ENCODE measurements at places on chromosomes 12 and 14.

- no peak for DNase-seq
Observed at GRCh38 chr12:109125791-109126190, 9.4 kb downstream of the ACACB start.

- no peak for DNase-seq
Observed at GRCh38 chr12:116502989-116503496, 56.1 kb upstream of the MAP1LC3B2 start.

- DNase-seq: peak; percentile 83
Observed at GRCh38 chr12:93785249-93786010, 108.3 kb downstream of the CRADD start.

DNA sequence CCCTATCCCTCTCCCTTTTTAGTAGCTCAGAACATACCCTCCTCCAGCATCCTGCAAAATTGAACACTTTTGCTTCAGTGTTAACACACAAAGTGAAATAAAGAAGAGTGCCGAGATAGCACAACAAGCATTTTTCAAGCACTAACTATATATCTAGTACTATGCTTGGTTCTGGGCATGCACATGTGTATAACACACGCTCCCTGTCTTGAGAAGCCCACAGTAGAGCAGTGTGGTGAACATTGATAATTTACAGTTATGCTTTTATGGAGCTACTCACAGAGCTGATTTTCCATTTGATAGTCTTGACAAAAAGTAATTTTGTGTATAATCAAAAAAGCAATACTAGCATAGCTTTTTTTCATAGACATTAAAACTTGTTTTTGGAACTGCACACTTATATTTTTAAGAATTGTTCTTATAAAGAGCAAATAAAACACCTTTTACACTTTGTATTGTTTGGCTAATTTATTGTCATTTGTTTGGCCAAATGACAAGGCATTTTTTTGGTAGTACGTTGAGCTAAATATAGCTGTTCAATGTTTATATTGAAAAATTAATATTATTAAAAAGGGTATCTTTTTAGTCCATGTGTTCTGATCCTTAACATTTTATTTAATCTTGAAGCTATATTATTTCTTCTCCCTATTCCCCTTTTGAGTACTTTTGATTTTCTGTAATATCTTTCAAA lies 39.7 kb downstream of the LEMD3 start:
- DNase-seq: no peak

- no peak for DNase-seq
Observed at GRCh38 chr12:38653650-38654049, 251.7 kb downstream of the CPNE8 start.

DNA sequence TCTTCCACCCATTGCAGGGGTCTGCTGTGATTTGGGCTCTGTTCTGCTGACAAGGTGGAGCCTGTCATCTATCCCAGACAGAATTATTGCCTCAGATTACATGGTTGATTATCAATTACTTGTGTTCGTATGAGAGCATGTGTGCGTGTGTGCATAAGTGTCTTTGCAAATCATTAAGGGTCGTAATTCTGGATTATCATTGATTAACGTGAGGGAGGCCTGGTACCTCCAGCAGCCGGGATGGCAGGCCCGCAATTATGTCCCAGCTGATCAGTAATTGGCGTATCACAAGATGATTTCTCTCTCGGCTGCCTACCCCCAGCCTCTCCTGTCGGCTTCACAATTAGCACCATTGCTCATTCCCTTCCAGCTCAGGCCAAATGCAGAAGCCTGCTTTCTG lies 29.6 kb upstream of the IRF2BPL start:
- no peak for DNase-seq

GRCh38 chr12:48279601-48280000 lies 71.1 kb downstream of the ZNF641 start:
- peak; percentile 33 for DNase-seq

DNA sequence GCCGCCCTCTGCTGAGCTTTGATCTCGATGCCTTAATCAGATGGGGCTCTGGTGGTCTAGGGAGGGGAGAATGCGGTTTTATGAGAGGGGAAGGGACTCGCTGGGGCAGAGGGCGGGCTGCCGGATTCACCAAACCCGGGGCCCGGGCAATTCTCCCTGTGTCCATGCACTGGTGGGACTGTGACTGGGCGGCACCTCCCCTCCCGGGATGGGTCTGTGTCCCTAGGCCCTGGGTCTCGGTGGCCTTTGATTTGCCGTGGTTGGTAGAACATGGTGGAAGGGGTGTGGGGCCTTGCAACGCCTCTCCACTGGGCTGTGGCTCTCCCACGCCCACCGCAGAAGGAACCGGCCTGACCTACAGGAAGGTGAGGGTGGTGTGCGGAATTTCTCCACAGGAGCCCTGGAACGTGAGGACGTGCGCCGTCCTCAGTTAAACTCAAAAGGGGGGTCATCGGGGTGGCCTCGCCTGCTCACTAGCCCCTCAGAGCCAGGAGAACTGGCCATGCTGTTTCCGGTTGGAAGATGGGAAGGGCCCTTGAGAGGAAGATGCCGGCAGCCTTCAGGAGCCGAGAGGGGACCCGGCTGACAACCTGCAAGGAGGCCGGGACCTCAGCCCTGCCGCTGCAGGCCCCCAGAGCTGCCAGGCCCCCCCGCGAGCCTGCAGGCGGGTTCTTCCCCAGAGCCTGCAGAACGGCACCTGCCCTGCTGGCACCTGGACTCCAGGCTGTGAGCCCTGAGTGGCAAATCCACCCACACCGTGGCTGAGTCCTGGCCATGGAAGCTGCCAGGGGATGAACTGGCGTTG lies 43.6 kb downstream of the NOC4L start:
- DNase-seq: no peak

- no peak for DNase-seq
Observed at GRCh38 chr14:74594029-74594428, 18.0 kb downstream of the LTBP2 start.

- DNase-seq: peak; percentile 54
Observed at GRCh38 chr14:69540654-69541335, 33.9 kb downstream of the CCDC177 start.

DNA sequence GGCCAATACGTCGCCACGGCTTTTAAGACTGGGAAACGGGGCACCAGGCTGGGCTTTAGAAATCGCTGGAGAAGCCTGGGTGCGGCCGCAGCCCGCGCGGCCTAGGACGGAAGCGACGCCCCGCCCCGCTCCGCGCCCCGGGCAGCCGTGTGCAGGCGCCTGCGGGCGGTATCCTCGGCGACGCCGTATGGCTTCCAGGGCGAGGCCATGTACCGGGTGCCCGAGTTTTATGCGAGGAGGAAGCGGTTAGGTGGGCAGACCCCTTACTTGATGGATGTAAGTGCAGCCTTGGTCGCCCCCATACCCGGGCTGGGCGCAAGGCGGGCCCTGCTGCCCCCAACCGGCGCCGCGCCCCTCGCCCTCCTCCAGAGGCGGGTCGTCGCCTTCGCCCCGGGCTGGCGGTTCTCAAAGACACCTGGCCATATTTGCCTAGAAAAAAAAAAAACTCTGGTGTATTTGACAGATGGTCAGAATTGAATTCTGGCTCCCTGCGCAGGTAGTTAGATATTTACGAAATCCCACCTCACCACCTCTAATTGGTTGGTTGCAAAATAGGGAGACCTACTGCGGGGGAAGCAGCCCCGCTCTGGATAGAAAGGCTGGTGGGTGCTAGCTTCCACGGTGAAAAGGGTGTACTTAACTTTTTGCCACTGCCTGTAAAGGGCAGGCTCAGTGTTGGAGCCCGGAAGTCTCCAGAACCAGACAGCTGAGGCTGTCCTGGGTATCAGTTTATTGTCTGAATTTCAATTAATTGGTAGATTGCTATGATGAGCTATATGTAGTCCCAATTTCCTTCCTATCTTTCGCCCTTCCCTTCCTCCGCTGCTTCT lies at the start of gene PPP1R36:
TSS of gene PPP1R36 (plus strand) at position 171 of the 830 bp plus-strand sequence. CDS start at position 208, 37 bp downstream.
- no peak for DNase-seq

DNA sequence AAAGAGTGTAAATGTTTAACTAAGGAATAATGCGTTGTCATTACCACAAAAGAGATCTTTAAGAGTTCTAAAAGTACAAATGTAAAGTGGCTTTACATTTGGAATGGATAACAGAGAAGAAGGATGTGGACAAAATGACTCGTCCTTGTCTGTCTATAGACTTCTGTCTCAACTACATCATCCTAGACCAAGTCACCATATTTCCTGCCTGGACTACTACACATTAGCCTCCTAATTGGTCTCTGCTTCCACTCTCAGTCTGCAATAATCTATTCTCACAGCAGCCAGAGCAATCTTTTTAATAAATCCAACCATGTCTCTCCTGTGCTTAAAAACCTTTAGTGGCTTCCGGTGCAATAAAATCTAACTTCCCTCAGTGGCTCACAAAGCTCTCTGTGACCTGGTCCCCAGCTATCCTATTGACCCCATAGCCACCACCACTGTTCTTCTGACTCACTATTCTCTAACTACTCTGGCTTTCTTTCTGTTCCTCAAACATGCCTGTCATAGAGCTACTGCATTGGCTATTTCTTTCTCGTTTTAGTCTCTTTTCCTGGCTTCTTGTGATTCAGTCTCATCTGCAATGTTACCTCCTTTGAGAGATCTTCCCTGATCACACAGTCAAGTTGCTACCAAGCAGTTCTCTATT lies 91.1 kb downstream of the MYF5 start:
- no peak for DNase-seq

- DNase-seq: no peak
Observed at GRCh38 chr14:77158175-77158881, 16.7 kb upstream of the ZDHHC22 start.

GRCh38 chr14:92470811-92471210 lies 42.8 kb upstream of the RIN3 start:
- DNase-seq: no peak

- no peak for DNase-seq
Observed at GRCh38 chr12:73863546-73863945, 674.1 kb upstream of the ATXN7L3B start.

- DNase-seq: no peak
Observed at GRCh38 chr12:5960783-5961182, 15.7 kb upstream of the ANO2 start.

DNA sequence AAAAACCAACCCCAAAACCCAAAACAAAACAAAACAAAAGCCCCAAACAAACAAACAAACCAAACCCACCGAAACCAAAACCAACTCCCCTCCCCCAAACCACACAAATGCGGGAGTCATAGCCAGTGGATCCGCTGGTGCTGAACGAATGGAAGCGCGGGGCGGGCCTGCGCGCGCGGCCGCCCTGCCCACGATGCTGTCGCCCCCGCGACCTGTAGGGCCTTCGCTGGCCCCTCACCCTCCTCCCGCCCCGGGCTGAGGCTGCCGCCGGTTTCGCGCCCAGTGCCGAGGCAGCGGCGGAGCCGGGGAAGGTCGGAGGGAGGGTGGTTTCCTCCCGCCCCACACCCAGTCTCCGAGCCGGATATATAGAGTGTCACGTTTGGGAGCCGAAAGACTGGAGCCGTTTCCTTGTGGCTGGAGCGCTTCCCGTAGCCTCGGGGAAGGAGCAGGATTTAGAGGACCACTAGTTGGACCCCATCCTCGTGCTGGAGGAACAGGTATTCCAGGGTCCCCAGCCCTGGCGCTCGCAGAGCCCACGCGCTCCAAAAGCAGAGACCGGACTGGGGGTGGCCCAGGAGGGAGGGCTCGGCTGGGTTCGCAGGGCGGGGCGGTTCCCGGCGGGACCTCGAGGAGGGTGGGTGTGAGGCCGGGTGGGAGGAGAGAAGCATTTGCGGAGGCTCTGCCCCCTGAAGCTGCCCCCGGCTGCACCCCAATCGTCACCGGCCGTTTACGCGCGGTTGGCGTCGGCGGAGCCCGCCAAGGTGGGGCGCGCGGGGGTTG lies at the start of gene FAR2:
TSS of gene FAR2 (plus strand) at position 368 of the 780 bp plus-strand sequence. CDS start 121,172 bp downstream, outside the sequence.
- peak; percentile 57 for DNase-seq

GRCh38 chr14:60658211-60658690 lies 9.0 kb upstream of the SIX1 start:
- DNase-seq: no peak

GRCh38 chr12:108616941-108617858 lies 16.5 kb downstream of the SELPLG start:
- DNase-seq: peak; percentile 57

- no peak for DNase-seq
Observed at GRCh38 chr12:56884421-56884820, 49.8 kb downstream of the SDR9C7 start.
